Activated naive CD8-positive, alpha-beta T cell treated with anti-CD3 and anti-CD28 coated beads for 36 hours (primary cell): ENCODE measurements at places on chromosomes 6 and 20.

DNA sequence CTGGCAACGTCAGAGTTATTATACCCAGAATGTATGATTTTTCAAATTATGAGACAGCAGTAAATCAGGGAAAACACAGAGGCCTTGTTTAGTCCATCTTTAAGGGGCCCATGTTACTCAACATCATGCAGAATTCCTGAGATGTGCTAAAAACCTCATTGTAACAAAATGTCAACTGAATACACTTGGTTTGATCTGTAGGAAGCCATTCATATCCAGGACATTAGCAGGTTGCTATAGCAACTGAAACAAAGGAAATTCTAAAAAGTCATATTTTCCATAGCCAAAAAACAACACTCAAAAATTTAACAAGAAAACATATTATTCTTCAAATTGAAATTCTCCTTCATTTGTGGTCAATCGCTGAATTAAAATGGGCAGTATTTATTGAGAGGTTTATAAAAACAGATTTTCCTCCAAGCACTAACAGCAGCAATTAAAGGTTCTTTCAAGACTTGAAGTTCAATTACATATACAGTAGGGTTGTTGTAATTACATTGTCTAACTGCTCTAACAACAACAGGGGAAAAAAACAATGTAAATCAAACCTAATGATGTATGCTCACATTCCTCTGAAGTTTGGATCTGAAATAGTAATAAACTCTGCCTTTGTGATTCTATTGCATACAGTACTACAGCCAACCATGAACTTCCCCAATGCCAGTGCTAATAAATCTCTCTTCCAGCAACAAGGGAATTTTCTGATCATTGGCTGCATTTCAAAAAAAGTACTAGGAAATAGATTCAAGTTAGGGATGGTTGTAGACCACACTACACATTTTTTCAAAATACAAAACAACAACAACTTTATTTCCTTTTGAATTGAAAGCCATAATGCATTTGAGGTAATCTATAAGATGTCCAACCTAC lies 34.9 kb downstream of the COL12A1 start:
- no peak for DNase-seq

DNA sequence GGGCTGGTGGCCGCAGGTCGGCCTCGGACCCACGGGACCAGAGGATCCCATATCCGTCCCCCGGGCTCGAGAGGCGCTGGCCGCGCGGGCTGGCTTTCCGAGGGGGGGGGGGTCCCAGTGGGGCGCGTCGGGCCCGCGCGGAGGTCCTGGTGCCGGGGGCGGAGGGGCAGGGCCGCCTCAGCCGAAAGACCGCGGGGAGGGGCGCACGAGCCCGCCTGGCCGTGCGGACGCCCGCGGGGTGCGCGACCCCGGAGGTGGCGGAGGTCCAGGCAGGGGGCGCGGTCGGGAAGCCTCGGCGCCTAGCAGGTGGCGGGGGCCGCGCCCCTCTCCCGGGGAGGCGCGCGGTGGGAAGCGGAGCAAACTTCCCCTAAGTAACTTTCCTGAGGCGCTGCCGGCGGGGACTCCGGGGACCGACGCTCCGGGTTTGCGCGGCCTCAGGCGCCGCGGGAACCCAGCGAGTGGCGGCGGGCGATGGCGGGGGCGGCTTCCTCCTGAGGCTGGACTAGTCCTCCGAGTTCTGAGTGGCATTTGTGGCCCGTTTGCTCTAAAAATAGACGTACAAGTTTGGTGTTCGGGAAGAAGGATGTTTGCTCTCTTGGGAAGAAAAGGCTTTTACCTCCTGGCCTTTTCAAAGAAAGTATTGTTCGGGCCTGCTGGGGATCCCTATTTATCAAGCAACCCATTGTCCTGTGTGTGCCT lies 26.5 kb upstream of the BTBD3 start:
- DNase-seq, result peak; percentile 48

GRCh38 chr6:139973669-139974344 lies 599.4 kb upstream of the CITED2 start:
- DNase-seq, result no peak

GRCh38 chr6:170075659-170076223 lies 215.1 kb downstream of the DLL1 start:
- no peak for DNase-seq

DNA sequence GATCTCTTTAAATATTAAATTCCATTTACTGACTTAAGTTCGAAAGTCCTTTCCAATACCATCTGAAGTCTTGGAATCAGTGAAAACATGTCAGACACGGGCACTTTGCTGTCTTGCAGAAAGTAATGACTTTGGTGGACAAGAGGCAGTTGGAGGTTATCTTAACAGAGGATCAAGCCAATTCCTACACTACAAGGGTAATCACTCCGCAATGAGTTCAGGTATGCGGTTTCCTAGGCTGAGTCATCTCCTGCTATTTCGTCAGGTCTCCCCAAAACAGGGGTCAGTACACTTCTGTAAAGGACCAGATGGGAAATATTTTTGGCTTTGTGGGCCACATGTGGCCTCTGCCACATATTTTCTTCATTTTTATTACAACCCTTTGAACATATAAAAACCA lies 656.6 kb downstream of the KIF16B start:
- DNase-seq, result no peak

GRCh38 chr6:132763269-132763668 lies 5.6 kb upstream of the VNN2 start:
- DNase-seq, result peak; percentile 55

GRCh38 chr6:39625209-39625608 lies 100.0 kb downstream of the KIF6 start:
- no peak for DNase-seq

DNA sequence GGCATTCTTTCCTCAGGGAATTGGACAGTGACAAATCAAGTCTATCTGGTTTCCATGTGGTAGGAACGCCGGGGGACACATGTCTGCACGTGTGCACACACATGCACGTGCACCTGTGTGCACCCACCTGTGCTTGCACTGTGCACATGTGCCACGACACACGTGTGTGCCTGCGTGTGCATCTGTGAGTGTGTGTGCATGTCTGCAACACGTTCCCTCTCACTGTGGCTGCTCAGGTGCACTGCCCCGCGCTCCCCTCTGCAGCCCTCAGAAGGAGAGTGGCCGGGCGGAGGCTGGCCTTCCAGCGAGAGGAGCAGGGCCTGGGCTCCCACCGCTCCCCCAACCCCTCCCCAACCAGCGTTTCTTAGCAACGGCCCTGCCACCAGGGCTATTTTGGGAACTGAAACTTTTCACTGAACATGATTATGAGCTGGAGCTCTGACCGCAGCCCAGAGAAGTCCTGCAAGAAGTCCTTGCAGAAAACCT lies 147.8 kb downstream of the PHACTR3 start:
- no peak for DNase-seq

DNA sequence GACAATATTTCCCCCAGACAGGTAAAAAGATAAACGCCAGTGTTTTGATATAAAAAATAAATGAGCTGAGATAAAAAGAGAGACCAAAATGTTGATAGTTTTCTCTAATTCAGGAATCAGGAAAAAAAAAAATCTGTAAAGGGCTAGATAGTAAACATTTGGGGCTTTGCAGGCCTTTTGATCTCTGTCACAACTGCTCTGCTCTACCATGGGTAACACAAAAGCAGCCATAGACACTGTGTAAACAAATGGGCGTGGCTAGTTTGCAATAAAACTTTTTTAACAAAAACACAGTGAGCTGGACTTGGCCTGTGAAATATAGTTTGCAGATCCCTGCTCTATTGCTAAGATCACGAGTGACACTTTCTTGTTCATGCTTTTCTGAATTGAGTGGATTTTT lies 219.1 kb upstream of the STXBP5 start:
- no peak for DNase-seq

DNA sequence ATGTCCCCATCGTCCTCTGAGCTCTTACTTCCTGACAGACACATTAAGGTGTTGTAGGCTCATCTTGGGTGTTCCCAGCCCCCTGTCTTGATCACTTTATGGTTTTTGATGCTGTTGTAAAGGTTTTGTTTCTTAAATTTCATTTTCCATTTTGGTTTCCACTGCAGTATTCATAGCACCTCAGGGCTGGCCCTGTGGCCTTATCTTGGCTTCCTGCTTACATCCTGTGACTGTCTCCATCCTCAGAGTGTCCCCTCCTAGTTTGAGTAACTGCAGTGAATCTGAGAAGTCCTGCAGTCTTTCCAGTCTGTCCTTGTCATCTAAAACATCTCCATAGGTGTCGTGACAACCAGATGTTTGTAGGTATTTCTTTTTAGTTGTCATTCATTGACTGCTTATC lies 50.9 kb downstream of the JARID2 start:
- peak; percentile 54 for DNase-seq

GRCh38 chr6:5110246-5110645 lies 25.1 kb downstream of the PPP1R3G start:
- no peak for DNase-seq

DNA sequence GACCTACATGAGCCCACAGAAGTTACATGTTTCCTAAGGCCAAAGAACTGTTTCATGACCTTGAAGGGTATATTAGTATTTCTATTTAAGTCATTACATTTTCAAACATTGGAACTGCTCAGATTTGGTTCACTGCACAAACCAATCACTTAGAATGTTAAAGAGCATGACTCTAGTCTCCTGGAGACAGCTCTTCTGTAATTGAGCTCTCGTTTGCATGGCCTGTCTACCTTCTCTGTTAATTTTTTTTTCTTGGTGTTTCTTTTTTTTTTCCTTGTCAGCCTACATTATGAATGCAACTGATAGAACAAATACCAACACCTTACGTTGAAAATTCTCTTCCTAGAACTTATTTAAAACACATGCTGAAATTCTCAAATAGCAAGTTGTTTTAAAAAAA lies 860.2 kb upstream of the MAP3K7 start:
- DNase-seq, result no peak

- DNase-seq, result no peak
Measured at GRCh38 chr6:73830119-73830518, 134.1 kb downstream of the CD109 start.

DNA sequence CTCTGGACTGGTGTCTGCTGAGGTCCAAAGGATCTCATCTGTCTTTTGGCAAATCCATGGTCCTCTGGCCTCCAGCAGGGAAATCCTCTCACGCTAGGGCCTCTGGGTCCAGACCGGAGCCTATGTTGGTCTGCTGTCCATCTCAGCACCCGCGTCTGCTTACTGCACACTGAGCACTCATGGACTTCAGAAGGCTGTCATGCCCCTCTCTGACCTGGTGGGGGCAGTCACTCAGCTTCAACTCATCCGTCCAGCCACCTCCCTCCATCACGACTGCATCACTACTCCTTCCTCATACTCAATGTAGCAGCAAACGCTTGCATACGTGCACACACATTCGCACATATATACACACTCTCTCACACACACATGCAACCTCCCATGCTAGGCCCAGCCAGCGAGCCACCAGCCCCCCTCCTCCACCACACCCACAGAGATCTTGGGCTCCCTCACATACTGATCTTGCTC lies 33.3 kb downstream of the GABRR2 start:
- DNase-seq, result peak; percentile 31

- no peak for DNase-seq
Measured at GRCh38 chr6:36399970-36400369, 12.5 kb upstream of the ETV7 start.

DNA sequence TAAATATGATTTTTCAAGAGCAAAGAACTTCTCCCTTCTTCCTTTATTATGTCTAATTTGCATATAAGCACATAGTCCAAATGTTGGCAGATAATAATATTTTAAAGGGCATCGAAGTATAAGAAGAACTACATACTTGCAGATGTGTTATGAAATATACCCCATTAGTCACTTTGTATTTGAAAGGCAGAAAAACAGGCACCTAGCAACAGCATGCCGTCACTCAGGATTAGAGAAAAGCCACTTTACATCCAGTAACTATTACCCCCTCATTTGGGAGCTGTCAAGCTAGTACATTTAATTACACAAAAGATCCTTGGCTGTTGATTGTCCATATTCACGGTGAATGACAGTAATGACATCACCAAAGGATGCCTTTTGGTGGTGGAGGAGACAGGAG lies 99.3 kb upstream of the ARMC2 start:
- no peak for DNase-seq

DNA sequence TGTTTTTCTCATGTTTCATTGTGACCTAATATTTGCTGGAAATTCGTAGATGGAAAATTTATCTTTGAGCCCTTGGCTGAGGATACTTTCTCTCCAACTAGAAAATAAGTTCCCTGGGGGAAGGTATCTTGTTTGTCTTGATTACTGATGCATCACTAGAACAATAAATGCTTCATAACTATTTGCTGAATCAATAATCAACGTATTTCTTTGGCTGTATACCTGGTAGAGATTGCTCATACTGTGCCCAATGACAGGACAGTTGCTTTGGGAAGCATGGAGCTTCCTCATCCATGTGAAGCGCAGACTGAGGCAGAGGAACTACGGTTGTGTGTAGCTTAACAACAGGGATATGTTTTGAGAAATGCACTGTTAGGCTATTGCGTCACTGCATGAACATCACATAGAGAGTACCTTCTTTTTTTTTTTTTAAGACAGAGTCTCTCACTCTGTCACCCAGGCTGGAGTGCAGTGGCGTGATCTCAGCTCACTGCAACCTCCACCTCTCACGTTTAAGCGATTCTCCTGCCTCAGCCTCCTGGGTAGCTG lies 34.2 kb upstream of the RPN2 start:
- DNase-seq, result no peak

GRCh38 chr6:39090036-39090435 lies 24.9 kb downstream of the SAYSD1 start:
- no peak for DNase-seq

DNA sequence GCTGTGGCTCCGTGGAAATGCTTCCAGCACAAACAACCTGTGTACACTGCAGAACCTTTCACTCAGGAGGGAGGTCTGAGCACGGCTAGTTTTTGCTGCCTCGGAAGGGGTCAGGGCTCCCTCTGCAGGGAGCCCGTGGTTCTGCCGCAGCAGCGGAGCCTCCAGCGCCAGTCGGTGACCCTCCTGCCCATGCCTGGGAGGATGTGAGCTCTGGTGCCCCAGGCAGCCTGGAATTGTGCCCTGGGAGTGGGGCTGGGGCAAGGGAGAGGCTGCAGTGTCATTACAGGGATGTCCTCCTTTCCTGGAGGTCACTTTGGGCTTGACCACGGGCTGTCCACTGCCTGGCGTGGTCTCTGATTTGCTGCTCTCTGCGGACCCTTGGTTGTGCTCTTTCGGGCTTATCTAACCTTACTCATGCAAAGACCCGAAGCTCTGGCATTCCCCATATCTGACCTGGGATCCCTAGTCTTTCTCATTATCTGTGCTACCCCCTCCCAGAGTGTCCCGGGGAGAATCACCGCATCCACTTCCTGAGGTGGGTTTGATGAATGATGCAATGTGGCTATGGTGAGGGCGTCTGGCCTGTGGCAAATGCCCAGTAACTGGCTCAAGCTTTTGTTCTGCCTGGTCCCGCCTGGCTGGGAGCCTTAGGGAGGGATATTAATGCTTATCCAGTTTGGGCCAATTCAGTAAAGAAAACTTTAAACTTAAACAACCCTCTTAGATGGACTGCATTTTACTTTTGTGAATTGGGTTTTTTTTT lies 59.6 kb upstream of the TAGAP start:
- DNase-seq, result peak; percentile 81
